ENCODE measurements at places on chromosomes 5 and 9.

DNA sequence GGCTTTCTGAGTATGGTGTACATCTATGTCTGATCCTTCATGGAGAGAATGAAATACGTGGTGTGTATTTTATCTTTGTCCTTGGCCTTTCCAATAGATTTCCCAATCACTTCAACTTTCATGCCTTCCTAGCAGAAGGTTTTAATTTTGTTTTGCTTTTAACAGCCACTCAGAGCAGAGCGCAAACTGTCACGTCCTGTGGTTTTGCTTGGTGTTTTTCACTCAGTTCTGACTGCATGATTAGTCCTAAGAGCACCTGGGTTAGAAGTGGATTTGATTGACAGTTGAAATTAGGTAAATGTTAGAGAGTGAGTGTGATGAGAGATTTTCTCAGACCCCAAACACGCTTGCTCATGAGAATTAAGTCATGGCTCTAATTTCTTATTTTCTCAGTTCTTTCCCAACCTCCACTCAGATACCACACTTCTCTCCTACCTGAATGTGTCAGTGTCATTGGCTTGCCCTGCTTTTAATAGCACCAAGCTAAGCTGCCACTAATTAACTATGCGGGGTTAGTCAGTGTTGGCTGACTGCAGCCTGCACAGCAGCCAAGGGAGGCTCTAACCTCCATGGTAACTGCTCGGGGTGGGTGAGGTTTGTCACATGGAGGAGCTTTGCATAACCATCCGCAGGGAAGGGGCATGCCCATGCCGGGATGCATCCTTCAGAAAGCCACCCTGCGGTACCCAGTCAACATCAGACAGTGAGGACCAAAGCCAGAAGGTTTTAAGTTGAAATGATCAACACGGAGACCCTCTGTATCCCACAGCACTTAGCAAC lies 173.4 kb downstream of the NR3C1 start:
- DNase-seq: peak; percentile 45

DNA sequence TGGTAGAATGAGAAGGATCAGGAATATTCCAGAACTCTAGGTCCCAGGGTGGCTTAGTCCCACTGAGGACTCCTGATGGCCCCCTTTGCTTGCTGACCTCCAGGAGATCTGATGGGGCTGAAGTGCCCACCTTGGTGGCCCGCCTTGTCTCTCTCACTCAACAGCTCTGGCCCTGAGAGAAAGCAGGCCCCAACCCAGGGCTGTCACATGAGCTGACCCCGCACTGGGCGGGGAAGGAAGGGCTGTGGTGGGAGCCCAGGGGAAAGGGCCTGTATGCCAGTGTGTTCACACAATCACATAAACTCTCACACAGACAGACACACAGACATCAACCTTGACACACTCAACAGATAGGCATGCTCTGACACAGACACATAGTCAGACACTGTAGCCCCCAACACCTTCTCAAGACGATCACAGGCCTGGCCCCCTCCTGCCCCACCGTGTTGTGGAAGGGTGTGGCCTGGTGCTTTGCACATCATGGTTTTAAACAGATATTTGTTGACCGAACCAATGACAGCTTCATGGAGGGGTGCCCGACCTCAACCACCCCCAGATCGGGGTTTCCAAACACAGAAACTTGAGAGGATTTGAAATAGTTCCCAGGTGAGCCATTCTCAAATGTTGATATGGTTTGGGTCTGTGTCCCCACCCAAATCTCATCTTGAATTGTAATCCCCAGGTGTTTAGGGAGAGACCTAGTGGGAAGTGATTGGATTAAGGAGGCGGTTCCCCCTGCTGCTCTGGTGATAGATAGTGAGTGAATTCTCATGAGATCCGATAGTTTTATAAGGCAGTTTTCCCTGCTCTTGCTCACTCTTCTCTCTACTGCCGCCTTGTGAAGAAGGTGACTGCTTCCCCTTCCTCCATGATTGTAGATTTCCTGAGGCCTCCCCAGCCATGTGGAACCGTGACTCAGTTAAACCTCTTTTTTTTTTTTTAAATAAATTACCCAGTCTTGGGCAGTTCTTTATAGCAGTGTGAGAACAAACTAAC lies 48.5 kb upstream of the HAND1 start:
- DNase-seq: no peak

- no peak for DNase-seq
Observed at GRCh38 chr9:117705386-117705785, 1.2 kb downstream of the TLR4 start.

DNA sequence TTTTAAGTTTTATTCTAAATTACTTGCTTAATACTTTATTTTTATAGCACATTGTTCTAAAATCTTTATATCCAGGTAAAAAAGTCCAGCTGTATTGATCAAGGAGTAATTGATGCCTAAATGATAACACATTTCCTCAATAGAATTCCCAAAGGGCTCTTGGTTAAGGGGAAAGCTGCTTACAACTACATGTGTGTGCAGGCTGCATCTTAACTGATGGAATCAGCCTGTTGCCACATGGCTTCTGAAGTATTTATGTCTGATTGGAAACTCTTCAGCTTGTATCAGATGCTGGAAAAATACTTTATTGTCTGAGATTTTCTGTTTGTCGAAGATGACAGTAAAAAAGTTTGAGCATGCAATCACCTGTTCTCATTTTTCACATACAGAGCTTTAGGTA lies 182.6 kb downstream of the FBXL7 start:
- no peak for DNase-seq

DNA sequence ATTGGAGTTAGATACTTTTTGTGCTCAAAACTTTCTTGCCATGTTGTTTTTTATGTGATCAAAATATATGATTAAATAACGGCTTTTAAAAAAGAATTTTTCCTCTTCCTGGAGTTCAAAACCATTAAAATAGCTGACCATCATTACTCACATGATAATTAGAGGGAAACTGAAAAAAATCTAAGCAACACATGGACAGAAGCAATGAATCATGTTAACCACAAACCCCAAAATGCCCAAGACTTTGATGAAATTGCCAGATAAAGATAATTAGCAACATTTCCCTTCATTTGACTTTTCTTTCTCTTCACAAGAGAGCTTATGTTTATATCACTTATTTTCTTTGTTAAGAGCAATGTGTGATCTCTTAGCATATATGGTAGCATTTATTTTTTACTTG lies 1294.2 kb downstream of the EFNA5 start:
- DNase-seq: peak; percentile 33

DNA sequence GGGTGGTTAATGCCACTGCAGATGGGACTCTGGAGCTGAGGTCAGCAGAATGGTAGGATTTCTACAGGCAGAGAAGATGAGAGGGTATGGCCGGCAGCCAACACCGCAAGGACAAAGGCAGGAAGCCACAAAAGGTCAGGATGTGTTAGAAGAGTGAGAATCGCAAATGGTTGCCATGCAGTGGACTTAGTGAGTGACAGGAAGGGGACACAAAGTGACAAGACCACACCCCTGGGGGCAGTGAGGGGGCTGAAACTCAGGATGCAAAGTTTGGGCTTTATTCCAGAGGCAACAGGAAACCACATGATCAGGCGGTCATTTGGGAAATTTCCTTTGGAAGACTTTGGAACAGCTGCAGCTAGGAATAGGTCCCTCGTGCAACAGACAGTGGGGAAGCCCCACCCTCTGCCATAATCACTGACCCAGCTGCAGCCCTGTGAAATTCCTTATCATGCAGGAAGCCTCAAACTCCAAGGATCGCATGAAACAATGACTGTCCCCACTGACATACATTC lies 14.2 kb upstream of the CCDC180 start:
- peak; percentile 48 for DNase-seq

GRCh38 chr9:6960777-6961176 lies 203.0 kb downstream of the KDM4C start:
- no peak for DNase-seq

DNA sequence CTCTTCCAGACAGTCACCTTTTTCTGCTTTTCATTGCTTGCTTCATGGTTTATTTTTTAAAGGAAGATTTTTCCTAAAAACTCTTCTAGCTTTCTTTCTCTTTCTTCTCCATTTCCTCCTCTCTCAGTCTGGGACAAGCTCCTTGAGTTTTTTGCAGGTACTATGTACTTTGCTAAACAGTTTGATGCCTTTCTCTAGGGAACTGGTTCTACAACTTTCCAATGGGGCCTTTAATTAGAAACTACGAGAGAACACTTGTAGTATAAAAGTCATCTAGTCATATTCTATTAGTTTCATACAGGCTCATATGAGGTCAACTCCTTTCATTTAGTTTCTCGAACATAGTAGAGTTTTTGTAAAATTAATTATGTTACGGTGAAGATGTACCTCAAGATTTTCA lies 189.6 kb downstream of the DOCK8 start:
- DNase-seq: no peak

DNA sequence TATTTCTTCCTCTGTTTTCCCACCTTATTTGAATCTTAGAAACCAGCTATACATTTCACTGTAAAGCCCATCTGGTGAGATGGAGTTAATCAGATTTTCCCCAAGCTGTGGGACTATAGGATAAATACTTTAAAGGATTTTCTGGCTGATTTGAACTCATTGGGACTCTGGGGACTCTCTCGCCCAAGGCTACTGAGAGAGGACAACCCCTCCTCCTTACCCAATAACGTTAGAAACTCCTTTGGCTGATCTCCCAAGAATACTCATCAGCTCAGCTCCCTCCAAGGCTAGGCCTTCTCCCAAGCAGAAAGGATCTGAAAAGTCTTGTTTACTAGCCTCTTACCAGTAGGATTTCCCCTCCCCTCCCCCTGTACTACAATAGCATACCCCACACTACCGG lies 1.5 kb upstream of the GLRA1 start:
- no peak for DNase-seq

GRCh38 chr9:34045903-34046302 lies 2.8 kb downstream of the UBAP2 start:
- no peak for DNase-seq
